Stimulated activated naive B cell treated with anti-CD40 and anti-IgM and Interleukin-4, amounts not matched to agents 10 μg/mL and 1 μg/mL and 100 μg/mL, for 72 hours (primary cell): ENCODE measurements at places on chromosomes 7 and 10.

- no peaks in the 10 kb centered on the region for H3K4me1 ChIP-seq
- H3K27ac ChIP-seq = no peak overlapping the region
- H3K27me3 ChIP-seq = no peaks in the 10 kb centered on the region
- H3K36me3 ChIP-seq = no peaks in the 10 kb centered on the region
Observed at GRCh38 chr10:127148066-127148932, 48.1 kb downstream of the INSYN2A start.

GRCh38 chr7:151255390-151255789 is 6.9 kb upstream of the SMARCD3 start:
- no peak for DNase-seq
- no peak overlapping the region for H3K27ac ChIP-seq
- no peak overlapping the region for H3K4me3 ChIP-seq
- peaks cover 82% of the 10 kb centered on the region for H3K27me3 ChIP-seq
- peaks cover 13% of the 10 kb centered on the region for H3K4me1 ChIP-seq

GRCh38 chr10:7288060-7288690 is 122.7 kb downstream of the SFMBT2 start:
- H3K4me1 ChIP-seq = peaks cover 30% of the 10 kb centered on the region
- no peak overlapping the region for H3K4me3 ChIP-seq
- no peak overlapping the region for H3K27ac ChIP-seq
- peaks cover 49% of the 10 kb centered on the region for H3K36me3 ChIP-seq
- no peaks in the 10 kb centered on the region for H3K27me3 ChIP-seq
- no peak for DNase-seq

GRCh38 chr10:62734781-62735463 is 69.6 kb upstream of the ADO start:
- H3K4me1 ChIP-seq = peaks cover 26% of the 10 kb centered on the region
- DNase-seq = no peak
- H3K27me3 ChIP-seq = no peaks in the 10 kb centered on the region
- H3K27ac ChIP-seq = no peak overlapping the region
- H3K36me3 ChIP-seq = peaks cover 3% of the 10 kb centered on the region

GRCh38 chr7:39310699-39311098 is 255.5 kb upstream of the YAE1 start:
- peaks cover 6% of the 10 kb centered on the region for H3K27me3 ChIP-seq
- no peaks in the 10 kb centered on the region for H3K4me1 ChIP-seq
- H3K27ac ChIP-seq = no peak overlapping the region
- DNase-seq = no peak
- no peak overlapping the region for H3K4me3 ChIP-seq
- no peaks in the 10 kb centered on the region for H3K36me3 ChIP-seq

GRCh38 chr10:63515002-63515763 is 6.0 kb upstream of the REEP3 start:
- peaks cover 28% of the 10 kb centered on the region for H3K36me3 ChIP-seq
- H3K27me3 ChIP-seq = no peaks in the 10 kb centered on the region
- H3K4me3 ChIP-seq = no peak overlapping the region
- peak overlapping the region; percentile 67 for H3K27ac ChIP-seq
- no peak for DNase-seq

DNA sequence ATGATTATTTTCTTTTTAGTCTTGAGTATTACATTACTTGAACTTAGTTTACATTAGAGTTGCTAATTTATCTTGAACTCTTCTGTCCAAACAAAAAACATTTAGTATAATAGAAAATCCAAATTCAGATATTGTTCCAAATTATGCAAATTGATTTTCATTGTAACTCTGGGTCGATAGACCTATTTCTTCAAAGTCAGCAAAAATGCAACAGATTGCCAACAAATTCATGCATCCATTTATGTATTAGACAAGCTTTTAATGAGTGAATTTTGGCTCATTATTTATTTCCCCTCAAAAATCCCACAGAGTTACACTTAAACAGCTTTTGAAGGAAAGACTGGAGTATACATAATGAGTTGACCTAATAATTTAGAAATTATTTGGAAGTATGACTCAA is 240.8 kb downstream of the RELN start:
- no peaks in the 10 kb centered on the region for H3K4me1 ChIP-seq
- no peak for DNase-seq
- no peak overlapping the region for H3K27ac ChIP-seq
- no peaks in the 10 kb centered on the region for H3K36me3 ChIP-seq

DNA sequence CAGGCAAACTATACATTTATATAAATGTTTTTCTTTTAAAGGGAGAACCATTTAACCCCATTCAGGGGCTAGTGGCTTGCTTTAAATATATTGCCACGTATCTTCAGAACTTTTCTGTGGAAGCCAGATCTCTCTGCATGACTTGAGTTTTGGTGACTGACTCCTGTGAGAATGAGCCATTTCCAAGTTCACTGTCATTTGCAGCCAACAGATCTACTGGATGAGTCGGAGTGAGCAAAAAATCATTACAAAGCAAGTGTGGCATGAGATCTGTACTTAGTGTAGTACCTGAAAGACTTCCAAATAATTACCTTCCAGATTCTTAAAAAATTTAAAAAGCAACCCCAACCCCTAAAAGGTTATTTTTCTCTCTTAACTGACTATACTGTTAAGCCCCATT is 45.6 kb downstream of the PDSS1 start:
- H3K4me1 ChIP-seq = peaks cover 33% of the 10 kb centered on the region
- peaks cover 57% of the 10 kb centered on the region for H3K36me3 ChIP-seq
- H3K27me3 ChIP-seq = no peaks in the 10 kb centered on the region
- no peak for DNase-seq
- H3K27ac ChIP-seq = peak overlapping the region; percentile 74
- H3K4me3 ChIP-seq = no peak overlapping the region

DNA sequence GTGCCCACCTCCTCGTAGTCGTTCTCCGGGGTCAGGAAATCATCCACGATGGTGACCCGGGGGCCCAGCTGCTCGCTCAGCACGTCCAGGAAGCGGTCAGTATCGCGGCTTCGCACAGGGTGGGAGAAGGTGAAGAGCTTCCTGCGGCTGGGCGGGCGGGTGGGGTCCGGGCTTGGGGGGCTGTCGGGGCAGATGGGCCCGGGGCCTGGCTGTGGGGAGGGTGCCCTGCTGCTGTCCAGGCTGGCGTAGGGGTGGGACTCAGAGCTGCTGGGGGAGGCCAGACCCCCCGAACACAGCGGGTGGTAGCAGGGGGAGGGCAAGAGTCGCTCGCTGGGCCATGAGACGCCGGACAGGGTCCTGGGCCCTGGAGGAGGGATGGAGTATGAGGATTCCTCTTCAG is 42.3 kb downstream of the GRID2IP start:
- no peak for DNase-seq
- H3K27me3 ChIP-seq = no peaks in the 10 kb centered on the region
- no peak overlapping the region for H3K4me3 ChIP-seq
- no peak overlapping the region for H3K27ac ChIP-seq

GRCh38 chr7:54690050-54690443 is 69.0 kb downstream of the SEC61G start:
- no peak for DNase-seq
- no peaks in the 10 kb centered on the region for H3K27me3 ChIP-seq
- H3K4me3 ChIP-seq = no peak overlapping the region
- no peaks in the 10 kb centered on the region for H3K36me3 ChIP-seq
- H3K4me1 ChIP-seq = no peaks in the 10 kb centered on the region
- no peak overlapping the region for H3K27ac ChIP-seq

DNA sequence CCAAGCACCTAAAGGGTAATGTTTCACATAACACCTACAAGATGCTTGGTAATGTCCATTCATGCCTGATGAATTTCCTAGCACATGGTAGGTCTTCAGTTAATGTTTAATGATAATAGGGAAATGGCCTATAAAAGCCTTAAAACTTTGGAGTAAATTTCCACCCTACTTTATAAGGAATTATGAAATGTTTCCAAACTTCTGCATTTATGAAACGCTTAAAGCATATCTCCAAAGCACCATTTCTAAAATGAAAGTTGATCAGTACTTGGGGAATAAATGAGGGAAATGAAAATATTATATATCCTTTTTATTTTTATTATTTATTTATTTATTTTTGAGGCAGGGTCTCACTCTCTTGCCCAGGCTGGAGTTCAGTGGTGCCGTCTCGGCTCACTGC is 51.8 kb downstream of the INPP5F start:
- peaks cover 30% of the 10 kb centered on the region for H3K36me3 ChIP-seq
- no peaks in the 10 kb centered on the region for H3K27me3 ChIP-seq
- H3K27ac ChIP-seq = no peak overlapping the region
- H3K4me1 ChIP-seq = peaks cover 41% of the 10 kb centered on the region

- H3K27me3 ChIP-seq = no peaks in the 10 kb centered on the region
- no peaks in the 10 kb centered on the region for H3K36me3 ChIP-seq
- H3K4me3 ChIP-seq = no peak overlapping the region
Observed at GRCh38 chr7:55152516-55152915, 133.7 kb downstream of the EGFR start.

GRCh38 chr10:48251525-48252353 is 22.8 kb downstream of the FRMPD2 start:
- H3K27ac ChIP-seq = no peak overlapping the region
- H3K36me3 ChIP-seq = no peaks in the 10 kb centered on the region
- H3K4me3 ChIP-seq = no peak overlapping the region
- no peak for DNase-seq
- peaks cover 27% of the 10 kb centered on the region for H3K27me3 ChIP-seq
- H3K4me1 ChIP-seq = no peaks in the 10 kb centered on the region

DNA sequence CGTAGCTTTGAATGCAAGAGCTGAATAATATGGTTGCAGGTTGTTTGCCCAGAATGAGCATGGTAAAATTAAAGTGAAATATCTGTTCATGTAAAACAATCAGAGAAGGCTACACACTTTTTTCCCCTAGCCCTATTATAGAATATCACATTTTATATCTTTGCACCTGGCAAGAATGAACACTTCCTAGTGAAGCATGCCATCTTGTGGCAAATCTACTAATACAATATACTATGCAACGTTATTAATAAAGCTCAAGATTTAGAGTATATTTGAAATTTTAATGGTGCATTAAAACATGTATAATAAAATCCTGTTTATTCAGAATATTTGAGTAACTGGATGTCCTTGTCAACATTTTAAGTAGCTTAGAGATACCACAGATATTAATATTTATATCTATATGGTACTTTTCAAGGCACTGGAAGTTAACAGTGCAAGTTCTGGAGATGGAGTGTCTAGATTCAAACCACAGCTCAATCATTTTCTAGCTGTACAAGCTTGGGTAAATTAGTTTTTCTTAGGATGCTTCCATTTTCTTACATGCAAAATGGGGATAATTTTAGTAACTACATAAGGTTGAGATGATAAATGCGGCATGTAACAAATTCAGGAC is 643.1 kb upstream of the SEMA3D start:
- no peaks in the 10 kb centered on the region for H3K36me3 ChIP-seq
- H3K27me3 ChIP-seq = no peaks in the 10 kb centered on the region
- H3K27ac ChIP-seq = no peak overlapping the region
- H3K4me1 ChIP-seq = no peaks in the 10 kb centered on the region
- no peak for DNase-seq

- H3K4me3 ChIP-seq = no peak overlapping the region
- peaks cover 16% of the 10 kb centered on the region for H3K4me1 ChIP-seq
- no peak for DNase-seq
- no peak overlapping the region for H3K27ac ChIP-seq
- peaks cover 17% of the 10 kb centered on the region for H3K27me3 ChIP-seq
Observed at GRCh38 chr7:148327379-148327778, 263.2 kb upstream of the C7orf33 start.

GRCh38 chr10:132970641-132971438 is 28.5 kb upstream of the CFAP46 start:
- H3K4me1 ChIP-seq = peaks cover 1% of the 10 kb centered on the region
- DNase-seq = no peak
- H3K4me3 ChIP-seq = no peak overlapping the region

DNA sequence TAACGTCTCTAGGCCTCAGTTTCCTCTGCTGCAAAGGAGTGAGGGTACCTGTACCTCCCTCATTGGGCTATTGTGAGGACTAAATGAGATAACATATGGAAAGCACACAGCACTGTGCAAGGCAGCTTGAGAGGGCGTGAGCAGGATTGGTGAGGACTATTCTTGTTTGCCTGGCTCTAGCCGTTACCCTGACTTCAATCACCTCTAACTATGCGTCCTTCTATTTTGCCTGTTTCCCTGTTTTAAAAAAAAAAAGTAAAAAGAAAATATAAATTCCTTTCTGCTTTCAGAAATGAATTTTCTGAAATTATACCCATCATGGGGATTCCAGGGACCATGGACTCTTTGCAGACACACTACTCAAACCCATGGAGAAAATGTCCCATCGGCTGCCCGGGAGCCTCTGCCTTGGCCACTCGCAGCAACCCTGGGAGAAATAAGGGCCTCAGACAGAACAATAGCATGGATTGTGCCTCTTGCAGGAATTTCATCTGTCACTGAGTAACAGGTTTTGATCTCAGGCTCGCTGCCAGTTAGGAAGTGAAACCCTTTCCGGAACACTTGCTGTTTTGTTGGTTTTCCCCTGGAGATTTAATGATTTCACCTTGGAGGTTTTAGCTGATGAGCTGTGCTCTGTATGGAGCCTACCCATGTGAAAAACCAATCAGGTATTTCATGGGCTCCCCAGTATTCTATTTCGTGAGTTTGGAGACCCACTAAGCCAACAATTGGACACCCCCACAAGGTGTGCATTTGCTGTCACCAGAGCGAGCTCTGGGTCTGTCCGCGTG is 55.6 kb downstream of the STEAP1B start:
- H3K27me3 ChIP-seq = no peaks in the 10 kb centered on the region
- no peaks in the 10 kb centered on the region for H3K36me3 ChIP-seq
- DNase-seq = peak; percentile 22
- peak overlapping the region; percentile 66 for H3K4me3 ChIP-seq
- peak overlapping the region; percentile 89 for H3K27ac ChIP-seq
- H3K4me1 ChIP-seq = peaks cover 58% of the 10 kb centered on the region

DNA sequence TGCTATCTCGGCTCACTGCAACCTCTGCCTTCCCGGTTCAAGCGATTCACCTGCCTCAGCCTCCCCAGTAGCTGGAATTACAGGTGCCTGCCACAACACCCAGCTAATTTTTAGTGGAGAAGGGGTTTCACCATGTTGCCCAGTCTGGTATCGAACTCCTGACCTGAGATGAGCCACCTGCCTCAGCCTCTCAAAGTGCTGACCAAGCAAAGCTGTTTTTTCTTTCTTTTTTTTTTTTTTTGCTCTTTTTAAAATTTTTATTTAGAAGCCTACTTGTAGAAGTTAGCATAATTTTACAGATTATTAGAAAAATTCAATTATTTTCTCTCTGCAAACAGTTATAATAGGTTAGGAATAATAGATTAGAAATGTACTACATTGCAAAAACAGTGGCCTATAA is 1.2 kb upstream of the FGFBP3 start:
- DNase-seq = no peak
- H3K4me1 ChIP-seq = peaks cover 8% of the 10 kb centered on the region
- H3K36me3 ChIP-seq = no peaks in the 10 kb centered on the region
- no peak overlapping the region for H3K27ac ChIP-seq
- H3K4me3 ChIP-seq = no peak overlapping the region

- DNase-seq = peak; percentile 61
- no peaks in the 10 kb centered on the region for H3K36me3 ChIP-seq
- H3K4me3 ChIP-seq = no peak overlapping the region
- no peaks in the 10 kb centered on the region for H3K4me1 ChIP-seq
- H3K27me3 ChIP-seq = peaks cover 19% of the 10 kb centered on the region
Observed at GRCh38 chr7:130063036-130063435, 7.3 kb upstream of the KLHDC10 start.

DNA sequence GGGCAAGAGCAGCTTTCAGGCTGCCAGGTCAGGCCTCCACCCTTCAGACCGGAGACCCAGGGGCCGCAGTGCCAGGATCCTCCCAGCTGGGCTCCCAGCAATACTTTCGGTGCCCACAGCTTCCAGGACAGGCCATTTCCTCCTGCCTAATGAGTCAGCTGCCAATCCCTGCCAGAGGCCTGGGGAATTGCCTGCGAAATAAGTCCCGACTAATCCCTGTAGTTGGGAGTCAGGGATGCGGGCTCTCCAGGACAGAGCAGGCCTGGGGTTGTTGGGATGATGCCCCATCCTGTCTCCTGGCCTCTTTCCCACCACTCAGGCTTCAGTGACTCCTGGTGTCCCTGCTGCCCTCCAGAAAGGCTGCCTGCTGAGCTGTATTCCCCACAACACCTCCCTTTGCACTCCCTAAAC is 143.5 kb upstream of the UNC5B start:
- no peaks in the 10 kb centered on the region for H3K36me3 ChIP-seq
- H3K27ac ChIP-seq = no peak overlapping the region
- H3K27me3 ChIP-seq = peaks cover 9% of the 10 kb centered on the region
- no peak overlapping the region for H3K4me3 ChIP-seq
- no peaks in the 10 kb centered on the region for H3K4me1 ChIP-seq
